Dermis blood vessel endothelial cell (primary cell): ENCODE measurements at places on chromosomes 3 and 15. TPM values are rescaled to one million over a fixed set of nuclear protein-coding genes. Genes with fewer than 3 reads are reported as not detected.

DNA sequence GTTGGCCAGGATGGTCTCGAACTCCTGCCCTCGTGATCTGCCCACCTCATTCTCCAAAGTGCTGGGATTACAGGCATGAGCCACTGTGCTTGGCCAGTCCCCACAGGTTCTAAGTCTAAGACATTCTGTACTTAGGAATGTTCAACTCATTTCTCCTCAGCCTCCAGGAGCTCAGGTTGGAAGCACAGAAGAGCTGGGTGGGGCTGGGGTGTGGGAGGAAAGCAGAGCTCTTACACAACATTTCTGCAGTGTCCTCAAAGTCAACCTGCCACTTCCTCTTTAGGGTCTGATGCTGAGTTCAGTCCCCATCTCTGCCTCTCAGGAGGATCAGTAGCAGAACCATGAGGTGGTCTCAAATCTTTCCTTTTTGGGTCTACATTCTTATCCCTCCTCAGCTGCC lies 75.5 kb downstream of the MRPL46 start:
- no peak for DNase-seq

Gene SLC6A1
- under 0.01 TPM in 1 of 2 replicates, not detected in the other for total RNA-seq

GRCh38 chr3:134214239-134214638 lies 36.4 kb downstream of the RYK start:
- DNase-seq, result no peak

DNA sequence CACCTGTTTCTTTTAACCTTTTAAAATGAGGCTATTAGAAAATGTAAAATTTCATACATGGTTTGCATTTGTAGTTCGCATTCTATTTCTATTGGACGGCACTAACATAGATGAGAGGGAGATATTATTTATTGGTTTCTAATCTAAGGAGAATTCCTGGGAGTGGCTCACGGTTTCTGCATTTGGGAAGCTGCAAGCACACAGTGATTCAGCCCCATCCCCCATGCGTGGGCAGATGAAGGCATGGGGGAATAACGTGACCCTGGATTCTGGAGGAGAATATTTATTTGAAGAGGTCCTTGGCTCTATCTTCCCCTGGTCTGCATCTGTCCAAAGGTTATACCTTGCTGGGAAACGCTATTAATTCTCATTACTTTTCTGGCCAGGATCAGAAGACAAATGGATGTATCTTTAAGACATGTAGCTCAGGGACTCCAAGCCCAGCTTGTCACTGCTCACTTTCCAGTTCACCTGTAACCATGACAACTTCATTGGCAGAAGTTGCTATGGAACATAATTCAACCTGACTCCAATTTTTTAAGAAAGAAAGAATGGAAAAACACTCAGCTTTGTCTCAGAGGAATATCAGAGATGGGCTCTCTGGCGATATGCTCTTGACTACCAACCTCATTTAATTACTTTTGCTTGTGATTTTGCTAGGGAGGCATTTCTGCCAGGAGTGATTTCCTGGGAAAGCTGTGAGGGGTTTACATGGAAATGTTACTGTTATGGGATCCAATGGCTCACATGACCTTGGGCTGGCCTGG lies 27.2 kb upstream of the POMGNT2 start:
- no peak for DNase-seq

DNA sequence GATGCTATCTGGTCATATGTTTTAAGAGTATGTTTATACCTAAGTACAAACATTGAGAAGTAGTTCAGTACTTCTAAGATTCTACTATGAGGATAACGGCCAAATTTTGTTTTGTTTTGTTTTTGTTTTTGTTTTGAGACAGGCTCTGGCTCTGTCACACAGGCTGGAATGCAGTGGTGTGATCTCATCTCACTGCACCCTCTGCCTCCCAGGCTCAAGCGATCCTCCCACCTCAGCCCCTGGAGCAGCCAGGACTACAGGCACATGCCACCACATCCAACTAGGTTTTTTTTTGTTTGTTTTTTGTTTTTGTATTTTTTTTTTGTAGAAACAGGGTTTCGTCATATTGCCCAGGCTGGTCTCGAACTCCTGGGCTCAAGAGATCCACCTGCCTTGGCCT lies 47.5 kb upstream of the RPS17 start:
- DNase-seq, result no peak
